ENCODE measurements at places on chromosomes 7 and 10.

- DNase-seq, result no peak
These were observed at the start of gene CARD11 for GRCh38 chr7:3043544-3044371. Gene CARD11 (minus strand): TSS chr7:3043867. CDS start chr7:2958506, 85,361 bp downstream.

- no peak for DNase-seq
These were observed 101.4 kb upstream of the FAM133B start for GRCh38 chr7:92691578-92691977.

GRCh38 chr10:90709727-90710126 lies 148.1 kb downstream of the HTR7 start:
- DNase-seq, result no peak

- no peak for DNase-seq
These were observed 424.9 kb upstream of the DPP6 start for GRCh38 chr7:153627323-153627722.

GRCh38 chr7:24936121-24936824 lies 43.7 kb downstream of the OSBPL3 start:
- no peak for DNase-seq

DNA sequence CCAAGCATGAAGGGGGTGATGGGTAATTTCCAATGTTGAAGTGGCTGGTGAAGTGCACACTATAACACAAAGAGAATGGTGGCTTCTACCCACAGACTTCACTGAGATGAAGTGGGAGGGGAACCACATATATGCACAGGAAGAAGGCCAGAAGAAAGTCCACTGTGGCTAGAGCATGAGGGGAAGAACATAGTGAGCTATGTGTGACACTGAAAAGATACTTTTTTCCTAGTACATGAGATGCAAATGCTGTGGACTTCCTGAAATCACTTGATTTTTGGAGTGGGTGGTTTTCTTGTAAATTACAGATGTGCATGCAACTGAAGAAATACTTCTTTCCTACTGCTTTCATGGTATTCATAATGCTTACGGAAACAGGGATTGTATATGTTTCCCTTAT lies 115.6 kb upstream of the PHYHIPL start:
- no peak for DNase-seq

- DNase-seq, result no peak
These were observed 1.5 kb downstream of the UBTD1 start for GRCh38 chr10:97500297-97500575.

DNA sequence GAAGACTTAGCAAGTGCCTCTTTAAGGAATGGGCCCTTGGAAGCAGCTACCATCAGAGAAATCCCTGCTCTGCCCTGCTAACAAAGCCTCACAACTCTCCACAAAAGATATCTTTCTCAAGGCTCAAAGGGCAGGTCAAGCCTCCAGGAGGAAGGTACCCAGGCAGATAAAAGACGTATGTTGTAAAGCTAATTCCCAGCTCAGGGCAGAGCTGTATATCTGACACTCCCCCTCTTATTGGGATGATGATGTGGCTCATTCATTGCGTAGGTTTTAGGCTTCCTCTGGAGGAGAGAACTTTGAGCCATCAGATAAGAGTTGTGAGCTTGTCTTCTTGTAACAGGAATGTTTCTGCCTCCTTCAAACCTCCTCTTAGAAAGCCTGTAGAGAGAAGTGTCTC lies 145.4 kb downstream of the CALN1 start:
- no peak for DNase-seq

GRCh38 chr7:91083855-91084644 lies 180.2 kb upstream of the FZD1 start:
- DNase-seq, result peak; percentile 40

DNA sequence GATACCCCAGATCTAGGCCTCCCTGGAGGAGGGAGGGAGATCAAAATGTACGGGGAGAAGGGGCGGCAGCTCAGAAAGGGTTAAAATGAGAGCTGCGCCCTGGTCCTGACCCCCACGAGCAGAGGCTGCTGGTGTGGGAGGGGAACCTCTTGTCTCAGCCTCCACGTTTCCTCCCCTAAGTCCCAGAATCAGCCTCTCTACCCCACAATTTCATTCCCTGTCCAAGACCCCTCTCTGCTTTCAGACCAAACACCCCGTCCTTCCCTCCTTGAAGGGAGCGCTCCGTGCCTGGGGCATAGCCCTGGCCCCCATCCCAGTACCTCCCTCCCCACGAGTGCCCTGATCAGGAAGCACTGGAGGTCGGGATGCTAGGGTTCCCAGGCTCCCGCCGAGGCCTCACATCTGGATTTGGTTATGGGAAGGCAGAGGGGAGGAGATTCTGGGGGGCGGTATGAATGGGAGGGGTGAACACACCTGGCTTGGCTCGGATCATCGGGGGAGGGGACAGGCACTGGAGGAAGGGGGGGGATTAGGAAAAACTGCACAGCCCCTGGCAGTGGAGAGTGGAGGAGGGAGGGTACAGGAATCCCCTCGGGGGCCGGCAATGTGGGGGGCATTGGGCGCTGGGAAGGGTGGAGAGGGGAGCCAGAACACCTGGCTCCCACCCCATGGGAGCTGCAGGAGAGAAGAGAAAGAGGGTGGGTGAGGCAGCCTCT lies 2.7 kb downstream of the EPHB4 start:
- peak; percentile 34 for DNase-seq

- no peak for DNase-seq
These were observed 79.1 kb upstream of the NEUROD6 start for GRCh38 chr7:31419505-31420055.

All from left hindlimb (tissue), 1 donor.